ENCODE measurements at places on chromosomes 16 and 17. TPM values are rescaled to one million over a fixed set of nuclear protein-coding genes. Genes with fewer than 3 reads are reported as not detected.

GRCh38 chr16:168424-168823, 2.6 kb downstream of the HBM start:
- no peak for DNase-seq

- DNase-seq, result no peak
Measured at GRCh38 chr16:85173146-85173980, 61.1 kb upstream of the CIBAR2 start.

DNA sequence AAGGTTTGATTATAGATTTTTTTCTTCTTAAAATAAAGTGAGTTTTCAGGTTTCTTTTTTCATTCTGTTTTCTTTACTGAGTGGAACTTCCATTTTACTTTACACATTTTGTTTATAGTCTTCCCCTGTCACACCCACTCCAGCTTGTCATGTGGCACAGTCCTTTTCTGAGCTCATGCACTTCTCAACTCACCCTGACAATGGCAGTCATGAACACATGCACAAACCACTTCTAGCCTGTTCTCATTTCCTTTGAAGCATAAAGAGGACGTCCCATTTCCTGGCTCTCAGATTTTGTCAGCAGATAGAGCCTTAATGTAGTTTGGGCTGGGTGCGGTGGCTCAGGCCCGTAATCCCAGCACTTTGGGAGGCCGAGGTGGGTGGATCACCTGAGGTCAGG, 168.0 kb downstream of the AHSP start:
- no peak for DNase-seq

DNA sequence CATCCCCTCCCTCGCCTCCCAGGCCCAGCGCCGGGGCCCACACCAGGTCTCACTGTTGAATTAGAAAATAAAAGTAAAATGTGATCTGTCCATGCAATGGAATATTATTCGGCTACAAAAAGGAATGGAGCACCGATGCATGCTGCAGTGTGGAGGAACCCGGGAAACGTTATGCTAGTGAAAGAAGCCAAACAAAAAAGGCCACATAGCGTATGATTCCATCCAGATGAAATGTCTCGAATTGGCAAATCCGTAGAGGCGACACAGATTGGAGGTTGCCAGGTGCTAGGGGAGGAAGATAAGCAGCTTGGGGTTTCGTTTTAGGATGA, 972 bp upstream of the ADCY9 start:
- no peak for DNase-seq

The TNS4 gene
- total RNA-seq, result not detected

- no peak for DNase-seq
Measured at GRCh38 chr17:15255713-15256454, 9.2 kb downstream of the PMP22 start.

The MYADML2 gene
- total RNA-seq, result 0.69 TPM

GRCh38 chr17:41906465-41907184, 12.1 kb downstream of the ACLY start:
- no peak for DNase-seq

The XAF1 gene
- total RNA-seq, result not detected

DNA sequence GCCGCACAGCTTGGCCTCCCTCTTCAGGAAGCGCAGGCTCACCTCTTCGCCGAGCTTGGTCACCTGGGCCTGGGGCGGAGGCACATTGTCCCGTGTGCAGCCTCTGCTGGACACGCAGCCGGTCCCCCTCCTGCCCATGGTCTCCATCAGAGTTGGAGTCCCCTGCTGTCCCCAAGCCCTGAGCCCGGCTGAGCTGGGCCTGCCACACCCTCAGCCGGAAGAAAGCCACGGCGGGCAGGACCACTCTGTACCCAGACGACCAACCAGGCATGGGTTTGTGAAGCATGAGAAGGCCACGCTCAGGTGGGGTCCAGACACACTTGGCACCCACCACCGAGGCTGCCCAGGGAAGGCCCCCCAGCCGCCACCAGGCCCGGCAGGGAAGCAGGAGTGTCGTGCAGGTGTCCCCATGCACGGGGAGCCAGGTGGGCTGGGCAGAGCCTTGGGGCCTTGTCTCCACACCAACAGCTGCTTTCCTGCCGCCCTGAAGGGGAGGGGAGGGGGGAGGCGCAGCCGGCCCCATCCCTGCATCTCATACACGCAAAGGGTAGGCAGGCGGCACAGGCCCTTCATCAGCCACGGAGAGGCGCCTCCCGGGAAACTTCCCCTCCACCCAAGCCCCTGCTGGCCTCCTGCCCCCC, 5.2 kb downstream of the CCDC154 start:
- DNase-seq, result peak; percentile 13

GRCh38 chr16:57846078-57846697, 43.9 kb upstream of the KIFC3 start:
- DNase-seq, result no peak

The KRTAP4-9 gene
- not detected for total RNA-seq

The NTN1 gene
- total RNA-seq, result 0.76 TPM

DNA sequence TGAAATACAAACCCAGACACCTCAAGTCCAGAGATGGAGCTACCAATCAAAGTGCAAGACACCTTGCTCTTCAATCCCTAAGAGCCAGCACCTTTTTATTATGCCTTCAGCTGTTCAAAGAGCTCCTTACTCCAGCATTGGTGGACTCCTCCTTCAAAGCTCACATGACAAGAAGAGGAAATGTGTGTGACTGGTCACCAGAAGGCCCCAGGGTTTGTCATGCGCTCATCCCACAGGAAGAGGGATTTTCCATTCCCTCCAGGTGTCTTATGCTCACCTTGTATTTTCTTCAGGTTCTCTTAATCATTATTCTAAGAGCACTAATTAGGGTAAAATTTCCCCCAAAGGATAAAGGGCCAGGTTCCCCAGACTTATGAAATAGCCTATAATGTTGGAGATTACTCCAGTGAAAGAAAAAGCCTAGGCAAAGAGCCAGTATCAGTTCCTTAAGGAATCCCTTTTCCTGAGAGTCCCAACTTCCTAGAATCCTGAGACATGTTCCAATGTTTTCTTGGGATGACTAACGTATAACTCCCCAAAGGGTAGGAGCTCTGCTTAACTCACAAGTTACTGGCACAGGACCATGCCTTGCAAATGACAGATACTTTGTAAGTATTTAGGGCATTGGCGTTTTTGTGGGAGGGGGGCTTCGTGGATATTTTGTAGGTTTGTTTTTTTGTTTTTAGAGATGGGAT, 56.9 kb upstream of the SOX9 start:
- DNase-seq, result no peak

GRCh38 chr16:85170590-85171003, 58.3 kb upstream of the CIBAR2 start:
- no peak for DNase-seq

- peak; percentile 58 for DNase-seq
Measured at GRCh38 chr16:84084570-84085270, 32.0 kb downstream of the MBTPS1 start.

The KCNJ12 gene
- total RNA-seq, result 9.6 TPM

DNA sequence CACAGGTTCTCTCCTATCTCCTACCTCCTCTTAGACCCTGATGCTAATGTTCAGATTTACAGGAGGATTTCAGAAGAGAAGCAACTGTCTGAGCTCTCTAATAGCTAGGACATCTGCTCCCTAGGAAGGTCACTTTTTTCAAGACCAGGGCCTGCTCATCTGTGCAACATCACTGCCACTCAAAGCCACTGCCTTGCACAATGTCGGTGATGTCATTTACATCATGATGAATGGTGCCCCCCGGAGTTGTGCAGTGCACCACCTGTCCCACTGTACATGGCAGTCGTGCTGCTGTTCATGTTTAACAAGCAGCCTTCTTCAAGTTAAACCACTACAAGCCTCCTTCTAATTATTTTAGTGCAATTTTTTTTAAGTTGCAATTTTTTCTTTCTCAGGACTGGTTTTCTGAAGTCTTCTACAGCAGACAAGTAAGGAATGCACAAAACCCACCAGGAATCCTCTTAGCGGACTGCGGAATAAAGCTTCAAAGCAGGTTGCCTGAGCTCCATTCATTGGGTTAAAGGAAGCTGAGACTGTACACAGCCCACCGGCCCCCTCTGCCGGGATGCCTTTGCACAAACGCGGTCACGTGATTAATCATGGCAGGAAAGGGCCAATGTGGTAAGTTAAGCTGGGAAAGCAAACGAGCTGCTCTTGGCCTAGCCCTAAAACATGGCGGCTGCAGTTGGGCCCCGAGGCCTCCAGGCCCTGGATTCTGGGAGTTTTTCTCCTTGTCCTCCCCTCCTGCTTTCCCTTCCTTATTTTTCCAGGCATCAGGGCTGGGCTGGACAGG, 74.1 kb downstream of the MYH11 start:
- no peak for DNase-seq

GRCh38 chr16:2821487-2822157, 4.6 kb downstream of the PRSS21 start:
- no peak for DNase-seq

GRCh38 chr17:70375406-70375805, 206.1 kb downstream of the KCNJ2 start:
- no peak for DNase-seq

The CA7 gene
- total RNA-seq, result 0.64 TPM

The SLC16A13 gene
- total RNA-seq, result 2.9 TPM

- DNase-seq, result no peak
Measured at GRCh38 chr16:59170099-59170712, 436.1 kb upstream of the GOT2 start.

GRCh38 chr17:74513987-74514631, 17.2 kb downstream of the CD300LB start:
- peak; percentile 54 for DNase-seq

The TEX14 gene
- 0.20 TPM for total RNA-seq

DNA sequence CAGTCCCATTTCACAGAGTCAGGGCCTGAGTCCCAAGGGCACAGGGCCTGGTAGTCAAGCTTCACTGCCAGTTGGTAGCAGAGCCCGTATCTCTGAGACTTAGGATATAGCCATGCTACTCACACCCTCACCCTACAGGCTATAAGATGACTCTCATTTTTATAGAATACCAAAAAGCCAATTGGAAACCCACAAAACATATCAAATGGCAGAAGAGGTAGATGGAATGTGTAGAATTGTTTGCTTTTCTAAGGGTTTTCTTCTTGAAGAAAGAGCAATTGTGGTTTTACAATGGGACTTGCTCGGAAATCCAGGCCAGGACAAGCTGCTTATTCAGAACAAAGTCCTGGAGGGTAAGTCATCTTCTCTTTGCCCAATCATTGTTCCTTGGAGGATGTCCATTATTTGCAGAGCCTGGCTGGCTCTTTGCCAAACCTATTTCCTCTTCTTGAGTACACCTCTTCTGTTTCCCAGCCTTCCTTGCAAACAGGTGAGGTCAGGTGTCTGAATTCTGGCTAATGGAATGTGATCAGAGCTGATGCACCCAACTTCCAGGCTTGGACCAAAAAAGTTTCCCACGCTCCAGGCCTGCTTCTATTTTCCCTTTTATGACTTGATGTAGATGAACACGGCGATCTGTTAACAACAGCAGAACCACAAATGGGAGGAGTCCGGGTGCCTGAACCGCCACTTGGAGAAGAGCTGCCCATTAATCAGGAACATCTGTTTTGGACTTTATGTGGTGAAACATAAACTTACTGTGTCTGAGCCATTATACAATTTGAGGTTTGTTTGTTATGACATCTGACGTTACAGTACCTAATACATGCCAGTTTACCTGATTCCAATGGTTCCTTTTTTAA, 16.9 kb upstream of the CCL22 start:
- DNase-seq, result no peak

DNA sequence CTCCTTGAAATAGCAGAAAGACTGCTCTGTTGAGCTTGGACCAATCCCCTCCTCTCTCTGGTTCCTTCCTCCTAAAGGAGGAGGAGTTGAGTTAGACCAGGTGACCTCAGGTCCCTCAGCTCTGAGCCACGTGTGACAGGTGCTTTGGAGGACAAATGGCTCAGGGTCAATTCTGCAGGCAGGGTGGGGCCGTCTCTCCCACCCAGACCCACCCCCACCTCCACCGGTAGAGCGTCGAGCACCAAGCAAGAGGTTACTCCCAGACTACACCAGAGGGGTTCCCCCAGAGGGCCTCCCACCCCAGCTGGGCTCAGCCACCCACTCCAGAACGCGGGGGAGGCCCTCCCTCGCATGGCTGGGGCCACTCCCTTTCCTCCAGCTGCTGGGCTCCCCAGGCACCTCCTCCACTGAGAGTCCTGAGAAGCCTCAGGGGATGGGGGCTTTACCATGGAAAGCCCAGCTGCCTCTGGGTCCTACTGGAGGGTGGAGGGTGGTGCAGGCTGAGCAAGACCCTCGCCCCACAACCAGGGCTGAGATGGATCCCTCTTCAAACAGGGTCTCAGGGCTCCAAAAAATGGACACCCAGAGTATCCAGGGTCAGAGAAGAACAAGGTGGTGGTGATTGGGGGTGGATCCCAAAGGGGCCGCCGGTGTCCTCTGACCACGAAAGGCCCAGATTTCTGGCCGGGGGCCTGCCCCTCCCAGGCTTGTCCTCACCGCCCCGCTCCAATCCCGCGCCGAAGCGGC, 7.6 kb downstream of the MYO1C start:
- DNase-seq, result peak; percentile 35

GRCh38 chr17:8018436-8018835, 16.0 kb downstream of the GUCY2D start:
- DNase-seq, result no peak

All from glutamatergic neuron (in vitro differentiated cells).